ENCODE measurements at places on chromosomes 6 and 20.

GRCh38 chr20:24813496-24813895 lies 135.6 kb upstream of the CST7 start:
- no peak for DNase-seq

DNA sequence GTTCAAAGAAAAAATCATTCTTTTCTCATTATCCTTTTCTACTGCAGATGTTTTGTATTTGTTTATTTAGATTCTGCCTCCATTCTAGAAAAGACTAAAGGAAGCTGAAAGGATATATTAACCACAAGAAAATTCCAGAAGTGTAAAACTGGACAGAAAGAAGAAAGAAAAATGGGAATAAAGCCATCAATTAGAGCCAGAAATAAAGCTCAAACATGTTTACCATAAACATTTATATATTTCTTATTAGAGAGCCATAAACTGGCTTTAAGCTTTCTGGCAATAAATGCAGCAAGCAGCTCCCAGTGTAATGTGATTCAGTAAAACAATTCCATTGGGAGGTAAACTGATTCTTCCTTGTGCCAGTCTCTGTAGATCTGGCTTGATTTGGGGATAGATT lies 244.1 kb downstream of the PTPRK start:
- no peak for DNase-seq

GRCh38 chr6:128000363-128000762 lies 99.5 kb upstream of the THEMIS start:
- no peak for DNase-seq

GRCh38 chr6:158538741-158539140 lies 21.1 kb upstream of the TMEM181 start:
- DNase-seq, result no peak

DNA sequence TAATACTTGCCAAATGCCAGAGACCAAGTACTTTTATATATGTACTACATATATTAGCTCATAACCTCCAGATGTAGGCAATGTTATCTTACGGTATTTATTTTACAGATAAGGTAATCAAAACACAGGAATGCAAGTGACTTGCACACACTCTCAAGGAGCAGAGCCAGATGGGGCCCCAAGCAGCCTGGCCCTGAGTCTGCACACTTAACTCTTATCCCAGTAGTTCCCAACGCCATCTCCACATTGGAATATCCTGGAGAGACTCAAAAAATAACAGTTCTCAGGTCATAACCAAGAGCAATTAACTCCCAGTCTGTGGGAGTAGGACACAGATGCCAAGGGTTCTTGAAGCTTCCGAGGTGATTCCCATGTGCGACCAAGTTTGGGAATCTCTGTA lies 398.7 kb downstream of the PHF3 start:
- DNase-seq, result no peak

- no peak for DNase-seq
These were observed 46.9 kb upstream of the SCML4 start for GRCh38 chr6:107871016-107871415.

GRCh38 chr6:26224940-26225847 lies 138.0 kb downstream of the HFE start:
- DNase-seq, result no peak

DNA sequence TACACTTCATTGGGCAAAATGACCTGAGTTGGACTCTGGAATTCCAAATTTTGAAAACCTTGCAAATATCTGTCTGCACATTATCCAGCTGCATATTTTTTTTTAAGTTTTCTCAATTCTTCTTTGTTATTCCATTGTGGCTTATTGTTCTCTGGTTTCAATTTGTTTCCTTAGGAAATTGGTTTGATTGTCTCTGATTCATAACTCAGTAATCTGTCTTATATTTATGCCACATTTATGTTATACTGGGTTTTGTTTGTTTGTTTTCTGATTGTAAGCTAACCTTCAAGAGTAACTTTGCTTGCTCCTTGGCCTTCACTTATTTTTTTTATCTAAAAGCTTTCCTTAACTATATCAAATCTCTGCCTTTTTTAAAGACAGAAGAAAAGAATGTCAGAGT lies 193.3 kb upstream of the PLCB4 start:
- no peak for DNase-seq

DNA sequence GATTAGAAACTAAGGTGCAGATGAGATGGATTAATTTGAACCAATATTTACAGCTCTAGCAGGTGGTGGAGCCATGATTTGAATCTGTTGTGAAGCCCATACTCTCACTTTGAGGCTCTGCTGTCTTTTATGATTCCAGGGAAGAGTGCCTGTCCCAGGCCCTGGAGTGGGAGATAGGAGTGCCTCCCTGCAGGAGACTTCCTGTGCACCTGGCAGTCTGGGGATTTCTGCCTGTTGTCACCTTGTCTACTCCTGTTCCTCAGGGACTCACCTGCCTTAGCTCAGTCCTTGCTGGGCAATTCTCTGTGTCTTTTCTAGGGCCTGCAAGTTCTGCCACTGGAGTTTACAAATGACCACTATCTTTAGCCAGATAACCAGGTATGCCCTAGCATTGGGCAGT lies 46.3 kb downstream of the SCAND1 start:
- DNase-seq, result no peak

- DNase-seq, result no peak
These were observed 40.1 kb downstream of the NUP153 start for GRCh38 chr6:17666646-17667045.

- no peak for DNase-seq
These were observed 60.1 kb upstream of the TAGAP start for GRCh38 chr6:159104931-159105330.

DNA sequence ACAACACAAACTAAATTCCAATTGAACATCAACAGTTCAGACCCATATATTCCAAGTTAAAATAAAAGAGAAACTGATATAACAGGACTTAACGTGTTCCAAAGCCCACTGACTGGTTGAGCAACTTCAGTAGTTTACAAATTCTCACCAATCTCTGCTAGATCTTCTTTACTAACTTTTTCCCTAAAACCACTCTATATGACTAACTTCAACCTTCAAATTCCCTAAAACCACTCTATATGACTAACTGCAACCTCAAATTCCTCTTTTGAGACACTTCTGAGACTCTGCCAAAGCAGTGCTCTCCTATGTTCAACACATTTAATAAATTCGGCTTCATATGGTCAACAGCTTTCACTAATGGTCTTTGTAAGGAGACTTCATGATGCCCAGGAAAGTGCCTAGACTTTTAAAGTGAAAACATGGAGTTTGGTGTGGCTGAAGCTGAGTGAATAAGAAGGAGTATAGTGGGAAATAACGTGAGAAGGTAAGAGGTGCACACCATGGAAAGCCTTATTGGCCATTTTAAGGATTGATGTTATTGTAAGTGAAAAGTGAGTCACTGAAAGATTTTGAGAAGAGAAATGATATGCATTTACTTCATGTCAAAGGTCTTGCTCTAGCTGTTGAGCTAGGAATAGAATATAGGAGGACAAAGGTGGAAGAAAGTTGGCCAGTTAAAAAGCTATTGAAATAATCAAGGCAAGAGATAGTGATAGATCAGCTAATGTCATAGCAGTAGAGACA lies 134.0 kb upstream of the HCRTR2 start:
- no peak for DNase-seq
